Stimulated activated CD4-positive, alpha-beta T cell treated with anti-CD3 and anti-CD28 coated beads, Interleukin-1b, Interleukin-23, amount 100 ng/mL, for 1 hour (primary cell): ENCODE measurements at places on chromosomes 4 and X.

- DNase-seq: peak; percentile 21
Measured at GRCh38 chr4:88818631-88819470, 121.2 kb upstream of the NAP1L5 start.

GRCh38 chr4:70901607-70901983, 574 bp upstream of the MOB1B start:
- DNase-seq: no peak

DNA sequence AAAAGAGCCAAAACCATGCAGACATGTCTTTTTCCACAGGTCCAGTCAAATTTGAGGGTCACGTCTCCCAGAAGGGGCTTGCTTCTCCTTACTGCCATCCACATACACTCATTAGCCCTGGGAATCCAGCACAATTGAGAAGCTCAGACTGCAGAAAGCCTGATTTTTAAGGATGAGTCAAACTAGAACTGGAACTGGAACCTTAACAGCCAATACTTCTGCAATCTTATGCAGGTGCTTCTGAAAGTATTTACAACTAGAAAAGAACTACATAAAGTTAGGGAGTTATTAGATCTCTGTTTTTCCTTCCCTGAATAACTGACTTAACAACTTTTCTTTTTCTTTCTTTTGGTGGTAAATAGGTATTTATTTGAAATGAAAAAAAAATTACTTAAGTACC, 86.3 kb downstream of the CDS1 start:
- DNase-seq: no peak

- no peak for DNase-seq
Measured at GRCh38 chrX:22148565-22148964, 116.4 kb downstream of the PHEX start.

GRCh38 chrX:53155512-53156206, 61.7 kb downstream of the KANTR start:
- DNase-seq: no peak

- DNase-seq: no peak
Measured at GRCh38 chr4:2813446-2814405, 20.8 kb downstream of the SH3BP2 start.

DNA sequence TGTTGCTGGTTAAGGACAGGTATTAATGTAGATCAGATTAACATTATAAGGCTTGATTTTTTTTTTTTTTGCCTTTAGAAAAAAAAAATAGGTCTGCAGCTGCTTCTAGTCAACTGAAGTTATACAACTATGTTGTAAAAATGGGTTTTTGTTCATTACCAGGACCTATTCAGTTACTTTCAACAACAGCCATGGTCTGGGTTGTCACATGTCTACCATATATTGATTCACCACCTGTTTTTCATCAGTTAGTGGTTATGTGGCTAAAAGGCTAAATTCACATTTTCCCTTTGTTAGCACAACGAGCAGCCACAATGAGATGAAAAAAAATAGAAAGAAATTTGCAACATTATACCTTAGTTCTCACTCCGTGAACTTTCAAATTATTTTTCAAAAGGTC, 45.5 kb downstream of the GLRB start:
- DNase-seq: no peak

DNA sequence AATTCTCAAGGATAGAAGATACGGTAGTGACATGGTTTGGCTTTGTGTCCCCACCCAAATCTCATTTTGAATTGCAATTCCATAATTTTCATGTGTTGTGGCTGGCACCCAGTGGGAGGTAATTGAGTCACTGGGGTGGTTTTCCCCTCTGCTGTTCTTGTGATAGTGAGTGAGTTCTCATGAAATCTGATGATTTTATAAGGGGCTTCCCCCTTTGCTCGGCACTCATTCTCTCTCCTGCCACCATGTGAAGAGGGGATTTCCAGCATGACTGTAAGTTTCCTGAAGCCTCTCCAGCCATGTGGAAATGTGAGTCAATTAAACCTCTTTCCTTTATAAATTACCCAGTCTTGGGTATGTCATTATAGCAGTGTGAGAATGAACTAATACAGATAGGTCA, 8.5 kb upstream of the SPANXN4 start:
- DNase-seq: no peak

- DNase-seq: no peak
Measured at GRCh38 chrX:69066966-69067525, 98.2 kb downstream of the PJA1 start.

DNA sequence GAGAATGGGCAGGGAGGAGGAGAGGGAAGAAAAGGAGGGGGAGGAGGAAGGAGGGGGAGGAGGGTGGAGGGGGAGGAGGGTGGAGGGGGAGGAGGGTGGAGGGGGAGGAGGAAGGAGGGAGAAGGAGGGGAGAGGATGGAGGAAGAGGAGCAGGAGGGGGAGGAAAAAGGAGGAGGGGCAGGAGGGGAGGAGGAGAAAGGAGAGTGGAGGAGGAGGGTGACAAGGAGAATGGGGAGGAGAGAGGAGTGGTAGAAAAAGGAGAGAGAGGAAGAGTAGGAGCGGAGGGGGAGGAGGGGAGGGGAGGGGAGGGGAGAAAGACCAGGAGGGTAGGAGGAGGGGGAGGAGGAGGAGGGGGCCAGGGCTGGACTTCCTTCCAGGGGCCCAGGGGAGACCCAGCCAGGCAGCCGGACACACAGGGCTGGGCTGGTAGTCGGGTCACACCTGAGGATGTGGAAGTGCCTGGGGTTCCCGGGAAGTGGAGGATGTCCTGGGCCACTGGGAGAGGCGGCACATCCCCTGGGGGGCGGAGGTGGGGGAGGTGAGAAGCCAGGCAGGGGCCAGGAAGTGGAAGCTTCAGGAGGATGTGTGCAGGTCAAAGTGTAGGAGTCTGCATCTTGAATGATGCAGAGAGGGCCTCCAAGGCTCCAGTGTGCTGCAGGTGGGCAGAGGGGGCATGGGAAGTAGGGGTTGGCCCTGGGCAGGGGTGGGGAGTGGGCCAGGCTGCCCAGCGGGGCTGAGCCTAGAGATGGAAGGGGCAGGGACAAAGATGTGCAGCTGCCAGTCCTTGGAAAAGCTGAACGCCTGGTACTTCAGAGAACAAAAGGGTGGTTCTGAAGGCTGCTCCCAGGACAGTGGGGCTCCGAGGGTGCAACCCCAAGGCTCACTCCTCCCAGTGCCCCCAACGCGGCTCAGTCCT, 18.8 kb downstream of the IL3RA start:
- DNase-seq: no peak

GRCh38 chr4:165299399-165300060, 27.9 kb upstream of the MSMO1 start:
- no peak for DNase-seq

DNA sequence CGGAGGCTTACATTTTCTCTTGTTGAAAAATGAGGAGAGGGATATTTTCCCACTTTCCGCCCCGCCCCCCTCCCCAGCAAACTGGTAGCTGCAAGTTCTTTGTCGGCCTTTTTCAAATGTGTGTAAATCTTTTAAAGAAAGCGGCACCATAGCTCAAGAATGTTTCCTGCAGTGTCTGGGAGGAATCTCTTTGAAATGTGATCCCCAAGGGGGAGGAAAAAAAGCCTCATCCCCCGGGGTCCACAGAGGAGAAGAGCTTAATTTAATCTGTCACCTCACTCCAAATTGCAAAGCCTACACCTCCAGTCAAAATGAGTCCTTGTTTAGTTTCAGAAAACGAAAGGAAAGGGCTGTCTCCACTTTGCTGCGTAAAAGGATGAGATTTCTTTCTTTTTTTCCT, 34.8 kb downstream of the ASMT start:
- DNase-seq: no peak

DNA sequence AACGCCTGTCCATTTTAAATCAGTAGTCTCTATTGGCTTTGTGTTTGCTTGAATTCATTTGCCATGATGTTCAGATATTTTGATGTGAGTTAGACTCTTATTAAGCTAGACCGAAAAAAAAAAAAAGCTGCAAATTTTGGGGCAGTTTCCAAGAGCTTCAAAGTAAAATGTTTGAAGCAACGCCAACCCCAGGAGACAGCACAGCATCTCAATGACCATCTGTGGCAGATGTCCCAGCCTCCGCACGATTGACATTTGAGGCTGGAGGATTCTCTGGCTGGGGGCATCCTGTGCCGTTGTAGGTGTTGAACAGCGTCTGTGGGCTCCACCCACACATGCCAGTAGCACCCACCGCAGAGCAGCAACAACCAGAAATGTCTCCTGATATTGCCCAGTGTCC, 17.1 kb upstream of the ARSF start:
- DNase-seq: no peak

DNA sequence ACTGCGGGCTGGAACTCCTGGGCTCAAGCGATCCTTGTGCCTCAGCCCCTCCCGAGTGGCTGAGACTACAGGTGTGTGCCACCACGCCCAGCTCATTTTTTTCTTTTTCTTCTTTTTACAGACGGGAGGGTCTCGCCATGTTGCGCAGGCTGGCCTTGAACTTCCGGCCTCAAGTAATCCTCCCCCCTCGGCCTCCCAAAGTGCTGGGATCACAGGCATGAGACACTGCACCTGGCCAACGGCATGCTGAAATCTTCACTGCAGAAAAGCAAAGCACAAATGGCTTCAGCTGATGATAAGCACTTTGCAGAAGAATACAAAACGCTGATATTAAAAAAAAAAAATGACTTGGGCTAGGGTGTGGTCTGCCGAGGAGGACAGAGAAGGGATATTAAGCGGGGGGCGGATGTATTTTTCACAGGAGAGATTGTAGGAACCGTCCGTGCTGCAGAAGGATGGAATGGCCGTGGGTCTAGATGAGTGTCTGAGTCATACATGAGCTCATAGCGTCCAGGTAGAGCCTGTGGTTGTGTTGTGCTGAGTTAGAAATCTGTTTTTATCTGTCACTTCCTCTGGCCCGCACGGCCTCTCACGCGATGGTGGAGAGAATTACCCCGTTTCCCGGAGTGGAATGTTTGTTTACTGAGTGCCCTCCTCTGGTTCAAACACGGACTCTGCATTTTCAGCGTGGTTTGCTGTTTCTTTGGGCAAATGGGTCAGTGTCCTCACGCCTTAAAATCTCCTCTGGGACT, 8.5 kb upstream of the AKAP17A start:
- DNase-seq: peak; percentile 26

- no peak for DNase-seq
Measured at GRCh38 chrX:39150220-39150619, 349.0 kb downstream of the MID1IP1 start.

DNA sequence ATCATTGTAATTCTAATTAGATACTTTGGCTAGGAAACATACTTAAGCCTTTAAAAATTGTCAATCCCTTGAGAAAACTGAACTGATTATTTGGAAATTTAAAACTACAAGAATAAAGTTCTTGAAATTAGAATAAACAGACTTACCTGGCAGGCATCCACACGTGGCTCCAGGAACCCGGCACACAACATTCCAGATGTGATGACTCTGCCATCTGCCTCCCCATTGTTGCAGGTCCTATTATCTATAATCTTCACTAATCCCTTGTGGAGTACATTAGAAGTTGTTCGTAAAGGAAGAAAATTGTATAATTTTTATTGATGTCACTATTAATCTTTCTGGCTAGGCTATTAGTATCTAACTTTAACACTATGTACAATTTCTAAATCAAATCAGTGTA, 16.2 kb upstream of the GNRHR start:
- DNase-seq: no peak

- DNase-seq: no peak
Measured at GRCh38 chr4:91963486-91963885, 340.3 kb upstream of the GRID2 start.

- DNase-seq: no peak
Measured at GRCh38 chr4:118774989-118775388, 60.9 kb downstream of the SEC24D start.
